ENCODE measurements at places on chromosomes 5 and 9.

GRCh38 chr9:88593537-88594185 lies 58.7 kb downstream of the NXNL2 start:
- peak; percentile 2 for DNase-seq

DNA sequence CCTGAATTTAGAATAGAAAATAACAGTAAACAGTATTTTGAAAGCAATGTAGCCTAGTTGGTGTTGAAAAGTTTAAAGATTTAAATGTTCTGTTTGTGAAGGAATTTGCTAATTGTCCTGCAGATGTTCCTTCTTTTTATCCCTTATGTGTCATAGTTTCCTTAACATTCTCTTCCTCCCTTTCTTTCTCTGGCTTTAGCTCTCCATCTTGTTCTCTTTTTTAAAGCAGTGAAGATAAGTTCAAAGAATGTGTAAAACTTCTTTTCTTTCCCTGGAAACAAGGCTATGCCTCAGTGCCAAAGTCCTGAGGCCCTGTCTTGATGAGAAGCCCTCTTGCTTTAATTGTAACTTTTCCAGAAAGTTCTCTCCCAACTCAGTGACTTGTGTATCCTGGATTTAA lies 24.4 kb upstream of the GAS1 start:
- DNase-seq: no peak

DNA sequence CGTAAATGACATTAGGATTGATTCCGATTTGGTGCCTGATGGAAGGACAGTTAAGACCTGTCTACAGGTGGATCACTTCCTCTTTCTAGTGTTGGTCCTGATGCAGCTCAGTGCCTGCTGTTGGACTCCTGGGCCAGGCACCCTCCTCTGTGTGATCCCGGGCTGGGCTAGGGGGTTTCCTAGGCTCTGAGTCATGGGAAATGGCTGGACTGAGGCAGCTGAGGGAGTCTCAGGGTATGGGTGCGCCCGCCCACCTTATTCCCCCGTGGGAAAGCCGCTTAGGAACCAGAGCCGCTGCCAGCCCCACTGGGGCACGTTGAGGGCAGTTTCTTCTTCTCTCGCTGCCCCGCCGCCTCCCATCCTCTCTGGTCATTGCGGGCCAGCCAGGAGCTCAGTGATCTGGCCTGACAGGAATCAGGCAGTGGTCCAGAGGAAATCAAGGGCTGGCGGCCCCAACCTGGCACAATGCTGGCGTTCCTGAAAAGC lies 12.9 kb downstream of the TCF7 start:
- DNase-seq: peak; percentile 47

- DNase-seq: no peak
These were observed 173.7 kb upstream of the POU5F2 start for GRCh38 chr5:93915142-93915553.

DNA sequence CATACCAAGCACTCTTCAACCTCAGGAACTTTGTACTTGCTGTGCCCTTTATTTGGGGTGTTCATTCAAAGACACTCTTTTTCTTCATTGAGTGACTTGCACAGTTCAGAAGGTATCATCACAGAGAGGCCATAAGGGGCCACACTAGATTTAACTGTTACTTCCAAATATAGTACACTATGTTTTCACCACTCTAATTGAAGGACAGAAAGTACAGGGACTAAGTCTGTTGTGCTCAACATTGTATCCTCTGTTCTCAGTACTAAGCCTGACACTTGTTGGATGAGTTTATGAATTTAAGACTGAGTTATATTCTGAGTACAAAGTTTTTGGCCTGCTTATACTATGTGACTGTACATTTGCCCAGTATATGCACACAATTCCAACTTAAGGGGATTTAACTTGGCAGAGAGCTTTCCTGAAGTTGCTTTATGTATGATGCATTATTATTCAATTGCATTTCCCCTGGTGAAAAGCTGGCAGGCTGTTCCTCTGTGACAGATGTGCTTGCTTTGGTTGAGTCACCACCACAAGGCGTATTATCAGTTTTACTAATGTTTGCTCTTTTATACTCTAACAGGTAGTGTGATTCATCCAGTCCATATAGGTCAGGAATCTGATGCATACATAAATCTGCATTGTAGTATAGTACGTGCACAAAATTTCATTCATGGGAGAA lies 714.8 kb downstream of the TLR4 start:
- no peak for DNase-seq

- DNase-seq: no peak
These were observed at the start of gene ERAP2 for GRCh38 chr5:96876292-96876850. ERAP2 (plus strand) TSS chr5:96876500; CDS start chr5:96879686, 3,186 bp downstream.

All from stimulated activated naive CD4-positive, alpha-beta T cell treated with Interleukin-2 at 50 U/mL for 16 hours (primary cell).